ENCODE measurements at places on chromosomes 4 and X.

DNA sequence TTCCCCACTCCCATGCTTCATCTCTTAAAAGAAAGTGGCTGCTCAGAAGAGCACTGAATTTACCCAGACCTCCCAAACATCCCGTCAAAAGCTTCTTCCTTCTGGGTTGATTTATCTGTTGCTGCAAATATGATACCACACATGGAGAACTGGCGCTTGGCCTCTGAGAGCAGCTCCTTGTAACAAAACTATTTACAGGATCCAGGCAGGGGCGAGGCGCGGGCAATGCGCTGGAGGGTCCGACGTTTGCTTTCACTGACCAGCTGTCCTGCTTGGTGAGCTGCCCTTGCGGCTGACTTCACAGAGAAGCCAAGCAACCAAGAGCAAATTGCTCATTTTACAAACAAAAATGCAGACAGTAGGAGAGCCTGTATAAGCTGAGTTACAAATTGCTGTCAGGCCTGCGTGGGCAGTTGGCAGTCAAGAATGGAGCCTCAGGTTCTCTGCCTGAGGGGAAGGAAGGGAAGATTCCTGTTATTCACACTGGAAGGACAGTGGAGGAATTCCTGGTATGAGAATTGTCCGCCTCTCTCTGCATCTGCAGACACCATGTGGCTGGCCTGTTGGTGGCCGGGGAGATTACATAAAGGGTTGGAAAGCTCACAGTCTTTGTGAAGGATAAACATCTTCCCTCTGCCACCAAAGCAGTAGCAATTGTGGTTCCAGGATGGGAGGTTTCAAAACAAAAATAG is 192.2 kb upstream of the LEF1 start:
- DNase-seq, result no peak

DNA sequence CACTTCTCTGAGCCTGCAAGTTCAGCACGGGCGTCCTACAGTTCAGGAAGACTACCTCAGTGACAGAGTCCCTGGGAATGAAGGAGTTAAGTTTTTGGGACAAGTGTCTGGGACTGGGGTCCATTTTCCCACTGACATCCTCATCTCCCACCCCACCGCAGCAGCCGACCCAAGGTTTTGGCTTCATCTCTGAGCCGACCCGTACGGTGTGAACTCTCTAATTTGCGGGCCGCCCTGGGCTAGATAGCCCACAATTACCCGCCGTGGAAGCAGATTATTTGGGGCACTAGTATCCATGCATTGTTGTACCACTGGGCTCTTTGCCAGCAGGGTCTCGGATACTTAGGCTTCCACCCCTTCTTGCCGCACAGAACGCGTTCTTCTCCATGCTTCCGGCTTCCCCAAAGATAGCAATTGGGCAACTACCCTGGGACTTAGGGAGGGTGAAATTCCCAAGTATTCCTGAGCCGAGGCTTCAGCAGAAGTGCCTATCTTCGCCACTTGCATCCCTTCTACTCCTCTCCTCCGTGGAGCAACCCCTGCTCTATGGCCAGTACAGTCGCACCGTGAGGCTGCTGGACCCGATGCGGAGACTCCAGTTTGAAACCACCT is 2.4 kb downstream of the IL1RAPL2 start:
- DNase-seq, result no peak

- no peak for DNase-seq
Observed at GRCh38 chr4:53059256-53059655, 197.1 kb downstream of the RASL11B start.

- DNase-seq, result no peak
Observed at GRCh38 chr4:153781717-153782416, 7.0 kb downstream of the SFRP2 start.

GRCh38 chrX:44507292-44507691 is 35.4 kb downstream of the FUNDC1 start:
- no peak for DNase-seq

GRCh38 chr4:45324455-45325417 is 598.4 kb upstream of the GNPDA2 start:
- DNase-seq, result no peak

- DNase-seq, result no peak
Observed at GRCh38 chrX:134374910-134375309, 85.1 kb upstream of the HPRT1 start.

DNA sequence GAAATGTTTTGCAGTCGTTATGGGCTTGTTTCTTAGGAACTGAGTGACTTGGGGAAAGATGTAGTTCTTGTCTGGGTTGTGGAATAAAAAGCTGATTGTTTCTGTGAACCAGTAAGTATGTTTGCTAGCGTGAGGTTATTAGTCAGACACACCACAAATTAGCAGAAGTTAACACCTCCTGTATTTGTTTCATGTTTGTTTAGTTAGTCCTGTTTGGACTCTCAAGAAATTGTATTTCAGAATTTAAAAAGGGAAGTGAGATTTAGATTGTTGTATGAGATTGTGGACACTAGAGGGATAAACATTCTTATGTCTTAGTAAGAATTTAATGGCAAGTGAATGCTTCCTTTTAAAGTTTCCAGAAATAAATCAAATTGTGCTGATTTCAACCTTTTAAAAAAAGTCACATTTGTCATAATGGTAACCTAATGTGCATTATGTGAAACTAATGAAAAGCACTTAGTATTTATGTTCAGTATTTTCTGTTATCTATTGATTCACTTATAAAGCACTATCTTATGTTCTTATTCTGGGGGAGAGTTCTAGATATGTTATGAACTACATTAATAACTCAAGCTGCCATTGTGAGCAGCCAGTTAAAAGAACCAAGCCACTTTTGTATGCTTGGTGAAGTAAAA is 25.6 kb downstream of the ATP10D start:
- no peak for DNase-seq

GRCh38 chr4:51853027-51853682 is 10.2 kb downstream of the DCUN1D4 start:
- DNase-seq, result no peak

DNA sequence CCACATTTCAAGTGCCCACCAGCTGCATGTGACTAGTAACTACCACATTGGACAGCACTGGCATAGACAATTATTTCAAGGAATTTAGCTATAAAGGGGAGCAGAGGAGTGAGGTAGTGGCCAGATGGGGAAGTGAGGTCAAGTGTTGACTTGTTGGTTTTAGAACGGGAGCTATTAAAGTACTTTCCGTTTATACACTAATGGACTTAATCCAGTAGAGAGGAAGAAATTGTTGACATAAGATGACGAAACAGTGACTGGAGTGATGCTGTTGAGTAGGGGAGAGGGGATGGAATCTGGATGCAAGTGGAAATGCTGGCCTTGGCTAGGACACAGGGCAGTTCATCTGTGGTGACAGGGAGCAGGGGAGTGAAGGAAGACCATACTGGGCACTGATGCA is 154.4 kb downstream of the AMMECR1 start:
- DNase-seq, result no peak

- no peak for DNase-seq
Observed at GRCh38 chr4:95980877-95981360, 141.0 kb downstream of the PDHA2 start.

DNA sequence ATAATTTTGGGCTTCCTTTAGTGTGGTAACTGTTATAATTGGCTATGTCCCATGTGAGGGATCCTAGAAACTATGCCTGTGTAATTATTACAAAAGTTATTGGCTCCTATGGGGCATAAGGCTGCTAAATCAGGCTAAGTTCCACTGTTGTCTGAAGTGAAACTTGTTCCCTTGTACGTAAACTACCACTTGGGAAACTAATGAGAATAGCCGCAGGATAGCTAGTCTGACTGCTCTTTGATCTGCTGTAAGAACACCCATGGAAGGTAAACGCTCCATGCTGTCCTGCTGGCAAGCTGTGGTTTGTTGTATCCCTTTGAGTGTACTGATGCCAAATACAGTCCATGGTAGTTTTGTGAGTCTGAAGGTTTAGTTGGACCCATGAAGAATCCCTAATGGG is 9.3 kb upstream of the MAOA start:
- DNase-seq, result no peak

- DNase-seq, result no peak
Observed at GRCh38 chr4:162282684-162283083, 118.9 kb upstream of the FSTL5 start.

DNA sequence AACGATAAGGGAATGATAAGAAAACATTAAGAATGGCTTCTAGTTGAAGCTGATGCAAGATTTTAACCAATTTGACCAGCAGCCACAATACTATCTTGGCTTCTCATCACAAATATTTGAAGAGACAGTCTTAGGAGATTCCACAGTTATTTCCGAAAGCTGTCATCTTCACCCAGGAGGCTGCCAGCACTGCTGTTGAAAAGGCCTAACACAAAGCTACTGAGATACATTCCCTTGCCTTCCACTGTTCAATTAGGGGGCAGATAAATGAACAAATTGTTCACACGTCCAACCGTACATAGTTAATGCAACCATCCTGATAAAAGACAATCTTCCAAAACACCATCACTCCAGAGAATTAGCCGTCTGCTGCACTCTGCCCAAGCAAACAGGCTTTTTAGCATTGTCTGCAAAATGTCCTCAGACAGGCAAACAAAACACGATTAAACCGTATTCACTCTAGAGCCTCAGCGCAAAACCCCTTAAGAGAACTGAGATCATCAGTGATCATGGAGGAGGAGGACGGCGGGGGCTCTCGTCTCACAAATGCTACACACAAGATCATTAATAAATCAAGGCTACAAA is 189.8 kb upstream of the PSAPL1 start:
- DNase-seq, result no peak

GRCh38 chr4:168150420-168151050 is 58.2 kb downstream of the ANXA10 start:
- DNase-seq, result no peak

GRCh38 chr4:92953462-92953861 is 649.7 kb downstream of the GRID2 start:
- no peak for DNase-seq

DNA sequence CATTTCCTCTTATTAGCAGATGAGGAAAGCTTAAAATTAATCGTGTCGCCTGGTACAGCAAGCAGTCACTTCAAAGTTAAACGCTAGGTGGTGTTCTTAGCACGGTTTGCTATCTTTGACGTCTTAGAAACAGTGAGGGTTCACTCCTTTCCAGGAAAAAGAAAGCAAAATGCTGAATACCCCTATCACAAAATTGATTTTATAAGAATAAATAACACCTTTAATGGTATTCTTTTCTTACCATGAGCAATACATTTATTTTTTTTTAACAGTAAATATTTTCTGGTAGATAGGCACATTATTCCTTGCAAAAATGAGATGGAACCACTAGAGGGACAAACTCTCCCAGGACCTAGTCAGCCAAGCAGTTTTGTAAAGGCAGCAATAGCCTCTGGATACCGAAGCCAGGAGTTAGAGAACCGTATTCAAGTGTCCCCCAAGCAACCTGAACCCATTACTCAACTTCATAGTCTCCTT is 153.9 kb downstream of the KDR start:
- no peak for DNase-seq

- DNase-seq, result no peak
Observed at GRCh38 chr4:52989865-52990264, 127.7 kb downstream of the RASL11B start.

- DNase-seq, result no peak
Observed at GRCh38 chrX:27675493-27675892, 85.3 kb downstream of the DCAF8L2 start.

- peak; percentile 60 for DNase-seq
Observed at GRCh38 chr4:86934771-86935565, at the start of gene AFF1. TSS of gene AFF1 (plus strand) at chr4:86935011. CDS start at chr4:86948534, 13,523 bp downstream.

- no peak for DNase-seq
Observed at GRCh38 chr4:187108845-187109244, 385.2 kb upstream of the FAT1 start.

DNA sequence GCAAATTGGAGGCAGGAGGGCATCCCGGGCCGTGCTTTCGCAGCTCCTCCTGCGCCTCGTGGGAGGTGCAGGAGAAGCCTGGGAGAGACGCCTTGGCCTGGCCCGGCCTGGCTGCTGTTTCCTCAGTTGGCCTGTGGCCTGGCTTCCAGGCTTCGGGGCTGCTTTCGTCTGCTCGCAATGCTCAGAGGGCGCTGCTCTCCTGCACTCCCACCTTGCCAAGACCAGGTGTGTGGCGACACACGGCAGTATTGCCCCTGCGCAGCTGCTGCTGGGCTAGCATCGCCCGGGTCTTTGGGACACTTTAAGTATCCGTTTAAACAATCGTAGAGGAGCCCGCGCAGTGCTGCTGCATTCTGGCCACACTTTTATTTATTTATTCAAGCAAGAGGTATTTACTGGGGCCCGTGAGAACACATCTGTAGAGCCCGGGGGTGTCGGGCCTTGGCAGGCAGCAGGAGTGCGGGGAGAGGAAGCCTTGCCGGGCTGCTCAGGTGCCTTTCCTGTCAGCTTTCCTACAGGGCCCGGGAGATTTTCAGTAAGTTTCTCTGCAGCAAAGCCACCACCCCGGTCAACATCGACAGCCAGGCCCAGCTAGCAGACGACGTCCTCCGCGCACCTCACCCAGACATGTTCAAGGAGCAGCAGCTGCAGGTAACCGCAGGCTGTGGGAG is 26.2 kb upstream of the HGFAC start:
- DNase-seq, result no peak

- no peak for DNase-seq
Observed at GRCh38 chrX:275476-275966, 5.7 kb upstream of the PLCXD1 start.

DNA sequence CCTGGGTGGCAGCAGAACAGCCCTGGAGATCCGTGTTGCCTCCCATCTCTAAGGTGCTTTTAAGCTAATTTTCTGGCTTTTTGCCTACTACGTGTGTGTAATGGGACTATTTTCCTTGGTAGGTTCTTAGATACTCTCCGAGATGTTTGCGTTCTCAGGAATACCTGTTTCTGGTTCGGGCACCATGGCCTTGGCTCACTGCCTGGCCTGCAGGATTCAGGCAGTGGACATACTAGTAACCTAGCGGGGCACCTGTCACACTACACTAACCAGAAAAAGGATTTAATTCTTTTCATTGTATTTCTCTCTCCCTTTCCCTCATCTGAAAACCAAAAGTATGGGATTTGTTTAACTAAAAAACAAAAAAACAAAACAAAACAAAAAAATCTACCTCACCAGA is 29.2 kb downstream of the FHIP1A start:
- no peak for DNase-seq

- DNase-seq, result no peak
Observed at GRCh38 chr4:103359900-103360299, 161.8 kb upstream of the CENPE start.

- DNase-seq, result no peak
Observed at GRCh38 chr4:139316733-139317132, 14.5 kb upstream of the NDUFC1 start.

- no peak for DNase-seq
Observed at GRCh38 chrX:118758511-118758910, 31.1 kb downstream of the IL13RA1 start.

- no peak for DNase-seq
Observed at GRCh38 chr4:187158003-187158402, 434.3 kb upstream of the FAT1 start.

- DNase-seq, result no peak
Observed at GRCh38 chr4:177726111-177726510, 283.9 kb upstream of the AGA start.

GRCh38 chr4:71026086-71026485 is 32.6 kb downstream of the DCK start:
- no peak for DNase-seq

DNA sequence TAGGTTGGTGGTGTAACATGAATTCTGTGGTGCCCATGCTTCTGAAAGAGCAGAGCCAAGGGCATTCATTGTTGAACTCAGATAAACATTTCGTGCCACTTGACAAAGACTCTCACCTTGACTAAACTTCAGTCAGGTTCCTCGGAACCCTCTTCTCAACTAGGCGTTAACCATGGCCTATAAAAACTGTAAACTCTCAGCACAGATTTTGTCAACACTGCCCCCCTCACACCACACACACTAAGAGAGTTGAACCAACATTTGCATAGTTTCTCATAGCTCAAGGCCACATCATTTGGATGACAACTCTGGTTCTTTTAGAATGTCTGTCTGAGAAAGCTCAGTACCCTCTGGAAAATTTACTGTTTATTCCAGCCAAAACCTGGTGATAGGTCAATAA is 28.1 kb downstream of the CASP6 start:
- DNase-seq, result no peak

- no peak for DNase-seq
Observed at GRCh38 chr4:830601-831482, 4.9 kb upstream of the CPLX1 start.

Data from esophagus squamous epithelium (tissue), 5 donors.